Stimulated activated CD4-positive, alpha-beta T cell treated with anti-CD3 and anti-CD28 coated beads, Interleukin-4, amount 100 ng/mL, for 1 hour (primary cell): ENCODE measurements at places on chromosomes 3 and 15.

- DNase-seq: no peak
Measured at GRCh38 chr3:160765211-160765610, 9.2 kb downstream of the PPM1L start.

DNA sequence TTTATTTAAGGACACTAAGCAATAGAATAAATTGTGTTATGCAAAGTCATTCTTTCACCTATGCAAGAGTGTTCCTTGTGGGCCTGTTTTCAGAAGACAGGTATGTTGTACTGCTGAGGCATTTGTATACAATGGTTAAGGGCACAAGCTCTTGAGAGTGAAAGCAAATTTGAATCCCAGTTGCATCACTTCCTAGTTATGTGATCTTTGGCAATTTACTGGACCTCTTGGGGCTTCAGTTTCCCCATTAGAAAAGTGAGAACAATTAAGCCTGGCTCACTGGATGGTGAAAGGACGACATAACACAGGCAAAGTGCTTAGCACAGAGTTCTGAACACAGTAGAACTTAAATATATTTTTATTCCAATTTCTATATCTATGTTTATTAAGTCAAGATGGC is 117.4 kb downstream of the EFHB start:
- no peak for DNase-seq

DNA sequence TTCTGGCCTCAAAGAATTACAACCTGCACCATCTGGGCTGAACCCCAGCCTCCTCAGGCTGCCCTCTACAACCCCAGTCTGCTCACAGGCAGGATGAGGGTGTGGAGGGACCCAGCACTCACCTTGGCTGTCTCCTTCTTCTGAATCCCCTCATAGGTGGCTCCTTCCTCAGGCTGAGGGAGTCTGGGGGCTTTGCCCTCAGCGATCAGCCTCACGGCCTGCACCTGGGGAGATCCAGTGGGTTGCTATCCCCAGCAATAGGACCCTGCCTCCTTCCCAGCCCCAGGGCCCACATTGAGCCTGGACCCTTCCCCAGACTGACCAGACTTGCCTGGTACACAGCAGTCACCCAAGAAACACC is 25.1 kb downstream of the ALDH1L1 start:
- DNase-seq: no peak

DNA sequence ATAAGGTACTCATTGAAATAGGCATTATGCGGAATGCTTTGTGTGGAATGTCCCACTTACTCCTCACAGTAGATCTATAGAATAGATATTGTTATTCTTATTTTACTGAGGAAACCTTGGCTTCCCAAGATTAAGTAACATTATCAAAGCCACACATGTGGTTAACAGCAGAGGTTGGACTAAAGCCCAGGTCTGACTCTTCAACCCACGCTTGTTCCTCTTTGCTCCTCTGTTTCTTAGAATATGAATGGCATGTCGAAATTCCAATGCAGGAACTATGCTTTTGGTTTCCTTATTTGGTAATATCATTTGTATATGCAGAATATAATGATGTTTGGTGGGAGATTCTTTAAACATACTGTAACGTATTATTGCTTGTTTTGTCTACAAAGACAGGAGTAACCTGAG is 818.8 kb upstream of the LMCD1 start:
- no peak for DNase-seq

DNA sequence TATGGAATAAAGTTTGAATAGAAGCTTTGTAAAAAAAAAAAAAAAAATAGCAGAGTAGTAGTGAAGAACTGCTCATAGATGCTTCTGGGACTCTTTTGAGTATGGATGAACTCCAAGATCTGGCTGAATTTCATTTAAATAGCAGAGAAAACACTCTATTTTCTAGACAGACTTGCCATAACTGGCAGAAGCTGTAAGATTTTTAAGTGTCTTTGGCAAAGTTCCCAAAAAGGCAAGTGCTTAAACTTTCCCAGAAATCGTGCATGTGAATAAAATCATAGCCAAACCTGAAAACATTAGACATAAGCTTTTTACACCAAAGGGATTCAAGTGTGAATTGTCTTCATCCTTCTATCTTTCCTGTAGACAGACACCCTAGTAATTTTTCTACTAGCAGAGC is 110.3 kb upstream of the MITF start:
- DNase-seq: no peak
